ENCODE measurements at places on chromosomes 11 and 22. TPM values are rescaled to one million over a fixed set of nuclear protein-coding genes. Genes with fewer than 3 reads are reported as not detected.

GRCh38 chr11:111359223-111360149 lies 19.6 kb downstream of the POU2AF1 start:
- H3K4me3 ChIP-seq = no peak overlapping the region
- H3K27me3 ChIP-seq = no peaks in the 10 kb centered on the region
- H3K27ac ChIP-seq = no peak overlapping the region
- no peaks in the 10 kb centered on the region for H3K36me3 ChIP-seq
- no peak for DNase-seq
- H3K4me1 ChIP-seq = no peaks in the 10 kb centered on the region

LUZP2 gene
- total RNA-seq = 1.2 TPM

ARHGEF17 gene
- 56.3 TPM for total RNA-seq

GRCh38 chr11:61377461-61378160 lies 14.8 kb upstream of the TMEM216 start:
- DNase-seq = no peak
- no peak overlapping the region for H3K27ac ChIP-seq
- H3K4me1 ChIP-seq = peaks cover 18% of the 10 kb centered on the region

DNA sequence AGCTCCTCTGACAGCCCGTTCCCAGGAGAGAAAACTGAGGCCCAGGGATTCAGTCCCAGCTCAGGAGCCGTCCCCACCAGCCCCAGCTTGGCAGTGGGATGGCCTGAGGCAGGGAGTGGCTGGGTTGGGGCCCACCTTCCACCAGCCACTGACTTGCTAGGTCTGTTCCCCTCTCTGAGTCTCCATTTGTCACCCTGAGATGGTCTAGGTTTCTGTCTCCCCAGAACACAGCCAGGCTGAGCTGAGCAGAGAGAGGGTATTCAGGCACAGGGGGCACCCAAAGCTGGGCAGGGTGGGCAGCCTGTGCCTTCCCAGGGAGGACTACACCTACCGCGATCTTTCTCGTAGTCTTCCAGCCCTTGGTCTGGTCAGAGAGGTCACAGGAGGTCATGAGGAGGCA lies 95.7 kb downstream of the PDE2A start:
- no peak overlapping the region for H3K4me3 ChIP-seq
- H3K4me1 ChIP-seq = no peaks in the 10 kb centered on the region
- H3K27me3 ChIP-seq = peaks cover 32% of the 10 kb centered on the region
- no peaks in the 10 kb centered on the region for H3K36me3 ChIP-seq
- DNase-seq = no peak
- H3K27ac ChIP-seq = no peak overlapping the region

KRTAP5-2 gene
- total RNA-seq = not detected

DNA sequence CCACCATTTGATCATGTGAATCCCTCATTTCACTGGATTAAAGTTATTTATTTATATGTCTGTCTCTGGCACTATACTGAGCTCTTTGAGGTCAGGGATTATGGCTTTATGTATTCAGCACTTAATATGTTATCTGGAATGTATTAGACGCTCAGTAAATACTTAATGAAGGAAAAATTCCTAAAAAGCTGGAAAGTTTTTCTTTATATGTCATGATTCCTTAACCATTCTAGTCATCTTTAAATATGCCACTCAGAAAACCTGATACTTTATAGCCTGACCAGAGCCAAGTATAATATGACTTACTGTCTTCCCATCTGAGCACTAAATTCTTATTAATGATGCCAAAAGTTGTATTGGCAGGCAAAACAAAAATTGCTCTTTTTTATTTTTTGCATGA lies 27.1 kb downstream of the RNF169 start:
- H3K4me3 ChIP-seq = no peak overlapping the region
- H3K36me3 ChIP-seq = no peaks in the 10 kb centered on the region
- DNase-seq = no peak
- H3K27me3 ChIP-seq = no peaks in the 10 kb centered on the region

DNA sequence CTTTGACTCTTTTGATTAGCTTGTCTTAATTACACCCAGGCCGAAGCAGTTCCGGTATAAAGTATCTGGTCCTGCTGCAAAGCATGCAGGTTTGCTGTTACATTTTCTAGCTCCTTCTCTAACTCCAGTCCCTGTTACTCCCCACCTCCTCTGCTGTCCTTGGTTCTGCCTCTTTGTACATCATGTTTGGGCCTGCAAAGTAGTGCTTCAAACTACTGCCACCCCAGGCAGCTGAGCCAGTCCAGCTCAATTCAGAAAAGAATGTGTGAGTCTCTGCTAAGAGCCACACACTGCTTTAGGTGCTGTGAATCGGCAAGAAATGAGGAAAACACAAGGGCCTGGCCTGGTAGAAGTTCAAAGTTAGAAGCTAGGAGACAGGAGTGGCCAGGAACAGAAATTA lies 136.0 kb downstream of the SERGEF start:
- no peaks in the 10 kb centered on the region for H3K4me1 ChIP-seq
- H3K4me3 ChIP-seq = no peak overlapping the region
- H3K27me3 ChIP-seq = no peaks in the 10 kb centered on the region
- peaks cover 12% of the 10 kb centered on the region for H3K36me3 ChIP-seq
- no peak overlapping the region for H3K27ac ChIP-seq
- DNase-seq = no peak

GRCh38 chr11:126800009-126800408 lies 200.6 kb downstream of the KIRREL3 start:
- no peak for DNase-seq
- H3K27me3 ChIP-seq = no peaks in the 10 kb centered on the region
- no peak overlapping the region for H3K4me3 ChIP-seq

All from left lung (tissue), 14 donors.